Psoas muscle (tissue), 8 donors: ENCODE measurements at places on chromosomes 12 and 14.

- DNase-seq, result no peak
Measured at GRCh38 chr12:47868552-47869031, 36.2 kb downstream of the VDR start.

DNA sequence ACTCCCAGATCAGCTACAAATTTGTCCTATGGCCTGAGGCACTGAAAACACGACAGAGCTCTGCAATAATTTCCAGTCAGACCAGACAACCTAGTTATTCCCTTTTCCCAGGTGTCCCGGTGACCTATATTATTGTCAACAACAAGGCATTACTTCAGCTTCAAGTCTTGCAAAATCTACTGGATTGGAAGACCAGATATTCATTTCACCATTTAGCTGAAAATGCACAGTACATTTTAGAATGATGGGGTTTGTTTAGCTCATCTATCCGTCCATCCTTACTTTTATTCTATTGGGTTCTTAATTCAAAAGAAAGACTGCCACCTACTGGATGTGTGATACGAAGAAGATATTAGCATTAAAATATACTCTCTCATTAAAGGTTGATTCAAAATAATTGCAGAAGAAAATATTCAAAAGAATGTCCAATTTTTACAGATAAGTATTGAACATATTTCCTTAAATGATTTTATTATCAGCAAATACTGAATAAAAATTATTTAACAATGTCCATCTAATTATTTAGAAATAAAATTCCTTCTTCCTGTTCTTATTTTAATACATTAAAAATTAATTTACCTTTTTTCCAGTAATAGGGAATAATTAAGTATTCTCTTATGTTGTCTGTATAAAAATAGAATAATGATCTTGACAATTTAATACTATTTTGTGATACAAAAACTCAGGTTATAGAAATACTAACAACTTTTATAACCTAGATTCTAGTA, 244.9 kb upstream of the LRIG3 start:
- no peak for DNase-seq

DNA sequence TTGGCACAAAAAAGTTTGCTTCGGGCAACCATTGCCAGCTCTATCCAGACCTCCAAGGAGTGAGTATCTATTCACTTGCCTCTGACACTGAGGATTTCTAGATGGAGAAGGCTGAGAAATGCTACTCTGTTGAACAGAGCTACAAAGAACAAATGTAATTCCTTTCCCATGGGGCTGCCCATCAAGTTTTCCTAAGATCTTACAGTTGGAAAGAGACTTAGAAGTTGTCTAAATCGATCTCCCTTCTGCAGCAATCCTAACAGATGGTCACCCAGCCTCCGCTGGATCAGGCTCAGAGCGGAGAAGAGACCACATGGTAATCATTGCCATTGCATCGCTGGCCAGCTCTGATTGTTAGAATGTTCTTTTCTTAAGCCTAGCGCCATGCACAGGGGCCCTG, 110.1 kb upstream of the BCL2L14 start:
- no peak for DNase-seq

GRCh38 chr12:10829994-10830393, 3.8 kb upstream of the TAS2R10 start:
- no peak for DNase-seq

DNA sequence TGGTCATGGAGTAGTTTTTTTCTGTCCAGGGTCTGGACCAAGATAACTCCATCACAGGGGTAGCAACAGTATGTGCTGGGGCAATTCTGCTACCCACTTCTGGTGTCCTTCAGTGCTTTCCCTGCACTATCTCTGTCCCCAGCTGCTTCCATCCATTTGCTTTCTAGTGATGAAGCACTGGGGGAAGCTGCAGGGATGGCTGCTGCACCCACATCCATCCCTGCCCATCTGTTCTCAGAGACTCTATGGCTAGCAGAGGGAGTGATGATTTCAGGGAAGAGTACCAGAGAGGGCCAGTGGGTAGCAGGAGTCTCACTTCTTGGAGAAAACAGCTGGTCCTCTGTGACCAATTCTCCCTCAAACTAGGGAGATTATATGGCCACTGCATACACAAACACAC, 44.1 kb downstream of the ETV6 start:
- DNase-seq, result no peak

- no peak for DNase-seq
Measured at GRCh38 chr12:132545164-132545953, 55.4 kb downstream of the FBRSL1 start.

- no peak for DNase-seq
Measured at GRCh38 chr12:53344487-53344823, 8.3 kb upstream of the SP7 start.

GRCh38 chr12:65656156-65656882, 168.0 kb upstream of the HMGA2 start:
- DNase-seq, result no peak

DNA sequence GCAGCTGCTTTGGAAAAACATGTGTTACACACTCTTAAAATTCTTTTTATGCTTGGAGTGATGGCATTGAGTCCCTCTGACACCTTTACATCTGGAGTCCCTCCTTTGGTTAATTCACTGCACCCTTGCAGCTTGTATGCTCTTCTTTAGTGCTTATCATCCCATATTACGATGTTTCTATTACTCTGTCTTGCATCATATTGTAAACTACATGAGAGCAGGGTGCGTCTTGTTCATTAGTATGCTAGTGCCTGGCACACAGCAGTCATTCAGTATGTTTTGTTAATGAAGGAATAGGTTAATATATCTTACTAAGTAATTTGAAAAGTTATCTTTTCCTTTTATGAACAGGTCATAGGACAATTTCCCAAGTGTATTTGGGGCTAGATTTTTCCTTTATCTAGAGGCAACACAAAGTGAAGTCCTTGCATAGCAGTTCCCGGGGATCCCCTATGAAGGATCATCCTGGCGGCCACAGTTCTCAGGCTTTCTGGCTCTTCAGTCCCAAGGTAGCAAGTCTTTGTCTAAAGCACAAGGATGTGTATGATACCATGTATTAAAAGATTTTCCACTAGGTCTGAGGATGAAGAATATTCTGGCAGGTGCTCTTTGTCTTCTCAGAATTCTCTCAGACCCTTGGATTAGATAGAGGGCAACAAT, 363.8 kb downstream of the FUT8 start:
- DNase-seq, result no peak

DNA sequence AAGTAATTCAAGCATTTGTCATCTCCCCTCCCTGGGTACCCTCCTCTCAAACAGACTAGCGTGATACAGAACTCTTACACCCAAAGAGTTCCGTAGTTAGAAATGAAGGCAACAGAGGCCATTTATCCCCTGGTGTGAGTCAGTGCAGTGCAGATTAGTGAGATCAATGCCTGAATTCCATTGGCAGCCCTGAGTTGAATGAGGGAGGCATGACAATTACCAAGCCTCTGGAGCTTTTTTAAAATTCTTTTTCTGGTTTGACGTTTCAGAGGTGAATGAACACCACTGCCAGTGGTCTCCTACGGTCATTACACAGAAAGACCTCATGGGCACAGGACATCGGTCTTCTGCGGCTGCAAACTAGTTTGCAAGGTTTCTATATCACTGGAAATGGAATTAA, 94.4 kb downstream of the PRIMA1 start:
- DNase-seq, result no peak

DNA sequence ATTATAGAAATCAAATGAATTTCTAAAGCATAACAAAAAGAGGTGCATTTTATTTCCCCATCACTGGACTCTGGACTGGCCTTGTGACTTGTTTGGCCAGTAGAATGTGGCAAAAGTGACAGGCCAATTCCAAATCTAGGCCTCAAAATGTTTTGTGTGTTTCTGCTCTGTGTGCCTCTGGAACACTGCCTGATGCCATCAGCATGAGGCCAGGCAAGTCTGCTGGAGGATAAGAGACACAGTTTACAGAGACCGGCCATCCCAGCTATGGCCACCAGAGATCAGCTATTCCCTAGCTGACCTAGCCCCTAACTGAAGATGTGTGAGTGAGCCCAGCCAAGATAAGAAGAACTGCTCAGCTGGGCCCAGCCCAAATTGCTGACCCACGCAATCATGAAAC, 32.9 kb downstream of the ASCL1 start:
- no peak for DNase-seq

DNA sequence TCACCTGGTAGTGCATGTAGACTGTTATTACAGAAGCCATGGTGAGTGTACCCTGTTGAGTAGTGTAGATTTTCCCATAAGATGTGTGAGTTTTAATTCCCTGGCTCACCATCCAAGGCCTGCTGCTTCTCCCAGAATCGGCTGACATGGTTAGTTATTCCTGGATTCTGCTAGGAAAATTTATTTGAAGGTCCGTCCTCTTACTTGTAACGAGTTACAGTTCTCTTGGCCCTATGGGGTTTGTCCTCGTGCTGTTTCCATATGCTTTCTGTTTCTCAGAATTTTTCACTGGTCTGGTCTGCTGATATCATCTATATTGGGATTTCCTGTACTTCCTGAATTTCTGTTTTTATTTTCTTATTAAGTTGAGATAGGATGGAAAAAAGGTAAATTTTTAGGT, 423.3 kb upstream of the RGS6 start:
- no peak for DNase-seq

DNA sequence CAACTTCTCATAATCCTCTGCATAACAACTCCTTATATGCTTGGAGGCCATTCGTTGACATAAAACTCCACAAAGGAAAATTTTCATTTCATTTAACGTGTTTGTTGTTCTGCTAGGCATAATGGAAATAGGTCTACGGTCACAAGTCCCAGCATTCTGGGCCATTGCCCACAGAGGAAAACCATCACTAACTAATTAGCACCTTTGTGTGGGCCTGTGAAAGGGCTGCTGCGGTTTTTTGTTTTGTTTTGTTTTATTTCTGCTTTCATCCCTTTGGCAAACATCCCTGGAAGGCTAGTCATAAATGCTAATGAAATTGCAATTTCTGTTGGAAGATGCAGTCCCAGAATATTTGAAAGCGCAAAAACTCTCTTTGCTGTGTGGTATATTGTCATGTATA, 180.3 kb downstream of the RMST start:
- no peak for DNase-seq

GRCh38 chr14:96502621-96503305, 581 bp downstream of the PAPOLA start:
- peak; percentile 79 for DNase-seq

GRCh38 chr12:82650627-82651337, 35.9 kb upstream of the TMTC2 start:
- no peak for DNase-seq

DNA sequence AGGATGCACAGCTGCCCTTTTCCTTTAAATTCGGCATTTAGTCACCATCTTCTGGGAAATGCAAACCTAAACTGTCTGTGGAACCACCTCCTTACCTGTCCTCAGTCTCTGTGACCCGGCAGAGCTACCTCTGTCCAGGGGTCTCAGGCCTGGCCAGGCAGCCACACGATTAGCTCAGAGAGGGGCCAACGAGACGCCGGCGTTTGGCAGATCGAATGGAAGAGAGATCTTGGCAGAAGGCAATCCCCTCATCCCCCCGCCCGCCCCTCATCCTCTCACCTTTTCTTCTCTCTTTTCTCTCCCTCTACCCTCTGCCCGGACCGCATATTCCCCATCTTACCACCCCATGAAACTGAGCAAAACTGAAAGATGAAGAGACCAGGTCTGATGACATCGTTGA, 101.0 kb downstream of the PIWIL1 start:
- no peak for DNase-seq

GRCh38 chr14:83918546-83918945, 1611.4 kb upstream of the FLRT2 start:
- DNase-seq, result no peak

DNA sequence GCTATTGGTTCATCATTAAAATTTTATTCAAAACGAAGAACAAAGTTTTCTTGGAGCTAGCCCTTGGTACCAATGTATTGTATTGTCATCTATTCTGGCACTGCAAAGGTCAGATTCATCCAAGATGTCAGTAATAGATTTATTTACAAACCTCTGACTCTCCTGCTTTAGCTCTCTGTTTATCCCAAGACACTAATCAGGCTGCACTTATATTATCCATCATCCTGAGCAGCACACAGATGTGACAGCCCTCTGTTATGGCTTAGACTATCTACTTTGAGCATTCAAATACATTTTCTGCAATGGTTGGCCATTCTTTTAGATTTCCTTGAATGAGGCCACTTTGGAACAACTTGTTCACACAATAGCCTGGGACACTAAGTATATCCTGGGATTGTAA, 5.0 kb upstream of the PTPRR start:
- no peak for DNase-seq

DNA sequence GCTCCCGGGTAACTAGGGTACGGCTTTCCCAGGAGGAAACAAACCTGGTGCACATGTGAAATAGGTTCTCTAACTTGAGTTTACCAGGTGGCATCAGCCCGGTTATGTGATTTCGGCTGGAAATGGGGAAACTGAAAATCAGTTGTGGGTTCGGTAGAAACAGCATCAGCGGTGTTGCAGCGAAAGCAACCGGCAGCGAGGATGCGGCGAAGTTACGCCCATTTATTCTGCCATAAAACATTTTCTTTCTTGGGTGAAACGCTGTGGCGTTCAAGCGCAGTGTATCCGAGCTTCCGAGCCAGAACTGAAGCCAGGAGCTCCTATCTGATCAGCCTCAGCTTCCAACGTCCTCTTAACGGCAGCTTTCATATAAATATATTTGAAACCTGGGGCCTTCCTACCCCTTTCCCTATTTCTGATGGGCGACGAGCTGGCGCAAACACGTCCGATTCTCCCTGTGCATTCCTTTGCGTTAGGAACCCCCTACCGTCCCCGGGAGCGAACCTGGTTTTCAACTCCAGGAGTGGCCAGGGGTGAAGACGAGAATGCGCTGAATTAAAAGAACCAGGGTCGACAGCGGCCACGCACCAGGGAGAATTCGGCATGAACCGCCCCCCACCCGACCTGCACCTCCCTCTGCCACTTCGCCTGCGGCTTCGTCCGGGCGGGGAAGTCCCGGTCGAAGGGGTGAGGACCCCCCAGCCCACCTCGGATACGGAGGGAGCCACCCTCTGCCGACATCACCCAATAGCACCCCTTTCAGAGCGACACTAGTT, 1.6 kb downstream of the DPF3 start:
- no peak for DNase-seq

GRCh38 chr12:57049890-57050289, at the start of gene MYO1A:
Gene MYO1A (minus strand): TSS chr12:57050129. CDS start chr12:57048323, 1,806 bp downstream.
- DNase-seq, result no peak

DNA sequence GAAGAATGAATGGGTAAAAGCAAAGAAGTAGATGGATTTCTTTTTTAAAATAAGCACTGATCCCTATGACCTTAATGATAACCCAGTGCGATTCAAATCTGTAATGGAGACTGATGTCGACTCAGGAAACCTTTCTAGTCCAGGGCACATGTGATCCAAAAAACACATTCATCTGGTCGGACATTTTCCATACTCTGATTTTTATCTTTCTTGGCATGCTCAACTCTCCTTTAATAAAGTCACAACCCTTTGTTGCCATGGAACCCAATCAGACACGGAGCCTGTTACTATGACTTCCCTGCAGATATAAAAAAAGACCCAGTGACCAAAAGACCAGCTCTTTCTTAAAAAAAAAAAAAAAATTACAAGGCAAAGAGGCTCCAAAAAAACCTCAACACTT, 27.9 kb downstream of the TMCC3 start:
- DNase-seq, result no peak

DNA sequence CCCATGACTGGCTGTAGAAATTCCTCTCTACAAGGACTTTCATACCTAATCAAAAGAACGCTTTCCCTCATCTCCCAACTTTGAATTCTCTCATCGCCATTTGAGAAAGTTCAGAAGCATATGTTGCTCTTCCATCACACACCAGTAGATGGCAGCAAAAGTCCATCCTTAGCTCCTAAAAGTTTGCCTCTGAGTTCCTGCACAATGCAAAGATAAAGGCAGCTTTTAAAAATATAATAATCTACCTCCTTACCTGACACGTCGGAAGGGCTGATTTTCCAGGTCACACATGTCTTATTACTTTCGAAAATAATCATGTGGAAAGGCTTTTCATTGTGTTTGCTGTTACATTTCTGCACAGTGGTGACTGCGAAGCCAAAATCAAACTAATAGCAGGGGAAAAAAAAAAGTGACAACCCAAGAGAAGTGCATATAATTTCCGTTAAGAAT, 456.7 kb upstream of the SEL1L start:
- no peak for DNase-seq
